ENCODE measurements at places on chromosomes 6 and 20.

- no peak for DNase-seq
Observed at GRCh38 chr20:22315073-22315472, 269.3 kb downstream of the FOXA2 start.

GRCh38 chr20:58549231-58550209, 34.3 kb upstream of the APCDD1L start:
- no peak for DNase-seq

- DNase-seq = no peak
Observed at GRCh38 chr6:63882208-63882607, 246.6 kb downstream of the PHF3 start.

DNA sequence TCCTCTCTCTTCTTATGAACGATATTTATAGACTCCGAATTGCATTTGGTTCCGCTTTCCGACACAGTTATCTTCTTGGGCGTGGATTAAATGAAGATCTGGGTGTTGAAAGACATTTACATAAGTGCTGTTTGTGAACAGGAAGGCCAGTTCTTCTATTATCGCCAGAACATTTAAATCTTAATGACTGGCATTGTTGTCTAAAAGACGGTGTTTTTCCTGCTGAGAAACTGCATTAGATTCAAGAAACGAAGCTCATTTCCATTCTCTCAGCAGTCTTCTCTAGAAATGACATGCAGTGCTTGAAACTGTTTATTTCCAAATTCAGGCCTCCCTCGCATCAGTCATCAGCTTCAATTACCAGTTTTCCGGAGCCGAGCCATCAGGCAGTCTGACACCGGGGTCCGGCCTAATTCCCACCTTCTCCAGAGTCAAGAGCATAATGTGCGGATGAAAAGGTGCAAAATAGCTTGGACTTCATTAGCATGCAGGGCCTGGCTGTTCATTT, 16.0 kb downstream of the LINC00237 start:
- no peak for DNase-seq

DNA sequence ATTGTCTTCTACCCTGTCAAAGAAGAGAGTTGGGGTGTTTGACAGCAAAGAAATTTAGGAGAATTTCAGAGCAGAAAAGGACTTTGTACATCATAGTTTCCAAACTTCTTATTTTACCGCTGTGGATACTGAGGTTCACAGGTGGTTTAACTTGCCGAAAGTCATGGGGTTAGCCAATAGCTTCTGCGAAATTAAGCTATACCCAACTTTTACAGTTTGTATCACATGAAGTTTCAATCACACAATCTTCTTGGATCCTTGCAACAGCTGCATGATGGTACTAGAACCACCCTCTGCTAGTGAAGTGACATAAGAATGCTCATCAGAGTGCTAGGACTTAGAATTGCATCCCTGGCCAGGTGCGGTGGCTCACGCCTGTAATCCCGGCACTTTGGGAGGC, 345.5 kb downstream of the CD83 start:
- no peak for DNase-seq

- no peak for DNase-seq
Observed at GRCh38 chr20:37366743-37367142, 20.8 kb downstream of the SRC start.

- DNase-seq = no peak
Observed at GRCh38 chr6:139017227-139017626, 11.3 kb upstream of the ABRACL start.

DNA sequence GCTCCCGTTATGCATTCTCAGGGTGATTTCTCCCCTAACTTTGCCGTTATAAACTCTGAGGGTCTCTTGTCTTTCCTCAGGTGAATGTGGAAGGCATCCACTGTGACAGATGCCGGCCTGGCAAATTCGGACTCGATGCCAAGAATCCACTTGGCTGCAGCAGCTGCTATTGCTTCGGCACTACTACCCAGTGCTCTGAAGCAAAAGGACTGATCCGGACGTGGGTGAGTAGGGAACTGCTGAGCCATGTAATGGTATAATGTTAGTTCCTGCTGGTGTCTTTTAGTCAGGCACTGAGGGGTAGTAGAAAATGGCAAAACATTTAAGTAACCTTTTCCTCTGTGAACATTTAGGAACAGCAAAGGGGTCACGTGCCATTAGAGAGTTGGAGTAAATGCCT, 395.4 kb downstream of the ARHGAP18 start:
- DNase-seq = no peak

GRCh38 chr20:33651562-33652048, 10.5 kb upstream of the C20orf144 start:
- DNase-seq = no peak

- no peak for DNase-seq
Observed at GRCh38 chr20:62059920-62060630, 5.6 kb downstream of the TAF4 start.

DNA sequence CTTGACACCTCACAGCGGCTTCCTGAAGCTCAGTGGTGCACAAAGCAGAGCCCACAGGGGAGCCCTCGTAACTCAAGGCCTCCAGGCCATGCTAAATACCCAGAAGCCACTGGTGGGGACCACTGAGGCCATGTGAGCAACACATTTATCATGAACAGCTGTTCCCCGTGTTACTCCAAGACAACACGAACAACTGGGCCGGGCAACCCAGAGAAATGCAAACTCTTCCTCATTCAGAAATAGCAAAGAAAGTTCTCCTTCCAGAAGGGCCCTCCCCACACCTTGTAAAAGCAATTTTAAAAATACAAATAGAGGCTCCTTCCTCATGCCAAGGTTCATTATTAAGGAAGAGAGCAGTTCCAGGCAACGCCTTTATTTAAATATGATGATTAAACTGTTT, 36.3 kb upstream of the SLCO4A1 start:
- no peak for DNase-seq

DNA sequence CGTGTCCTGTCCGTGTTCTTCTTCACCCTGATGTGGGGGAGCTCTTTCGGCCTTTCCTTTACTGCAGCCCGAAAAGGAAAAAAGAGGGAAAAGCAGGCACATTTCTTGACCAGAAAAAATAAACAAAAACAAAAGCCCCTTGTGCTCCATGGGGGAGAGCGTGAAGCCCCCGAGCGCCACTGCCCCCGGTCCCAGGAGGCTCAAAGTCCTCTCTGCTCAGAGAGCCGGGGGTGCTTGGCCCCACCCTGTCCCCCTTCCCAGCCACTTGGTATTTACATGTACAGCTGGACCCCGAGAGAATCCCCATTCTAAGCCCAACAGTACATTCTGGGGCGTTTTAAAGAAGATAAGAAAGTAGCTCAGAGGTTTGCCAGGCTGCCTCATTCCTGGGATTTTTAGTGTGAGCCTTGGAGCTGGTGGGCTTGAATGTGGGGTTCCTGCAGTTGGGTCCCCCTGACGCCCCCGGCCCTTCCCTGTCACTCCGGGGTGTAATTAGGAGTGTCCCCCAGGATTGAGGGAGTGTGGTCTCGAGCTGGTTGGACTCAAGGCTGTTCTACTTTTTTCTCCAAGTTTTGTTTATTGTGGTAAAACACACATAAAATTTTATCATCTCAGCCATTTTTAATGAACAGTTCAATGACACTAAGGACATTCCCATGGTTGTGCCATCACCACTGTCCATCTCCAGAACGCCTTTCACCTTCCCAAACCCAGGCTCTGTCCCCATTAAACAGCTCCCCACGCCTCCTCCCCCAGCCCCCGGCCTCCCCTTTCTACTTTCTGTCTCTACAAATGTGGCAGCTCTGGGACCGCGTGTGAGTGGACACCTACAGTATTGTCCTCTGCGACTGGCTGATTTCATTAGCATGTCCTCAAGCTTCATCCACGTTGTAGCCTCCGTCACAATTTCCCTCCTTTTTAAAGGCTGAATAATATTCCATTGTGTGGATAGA, 55.7 kb upstream of the BHLHE23 start:
- no peak for DNase-seq

GRCh38 chr20:19265646-19266374, 53.4 kb downstream of the SLC24A3 start:
- no peak for DNase-seq

DNA sequence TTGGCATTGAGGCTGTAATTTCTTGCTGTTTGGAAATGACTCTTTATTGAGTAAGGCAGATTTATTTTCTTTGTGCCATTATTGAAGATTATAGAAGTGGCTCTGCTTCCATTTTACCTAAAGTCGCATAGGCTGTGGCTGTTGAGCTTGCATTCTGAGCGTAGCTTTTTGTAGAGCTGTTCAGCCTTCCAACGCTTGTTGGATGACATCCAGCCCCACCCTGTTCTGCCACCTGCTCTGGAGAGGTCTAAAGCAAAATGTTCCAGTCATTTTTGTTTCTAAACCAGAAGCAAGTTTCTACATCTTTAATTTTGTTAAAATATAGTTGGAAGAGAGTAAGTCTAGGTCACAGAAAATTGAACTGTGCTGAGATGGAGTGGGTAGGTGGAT, 24.4 kb downstream of the UST start:
- no peak for DNase-seq
